T-helper 17 cell (primary cell): ENCODE measurements at places on chromosomes 1 and 21. TPM values are rescaled to one million over a fixed set of nuclear protein-coding genes. Genes with fewer than 3 reads are reported as not detected.

The TAL1 gene
- total RNA-seq, result 44.2 TPM

The ZFP69B gene
- total RNA-seq, result 2.1 TPM

The MYOM3 gene
- total RNA-seq, result not detected

The SETSIP gene
- total RNA-seq, result not detected

The ACTL8 gene
- total RNA-seq, result not detected

GRCh38 chr21:42543106-42543847 is 29.6 kb downstream of the SLC37A1 start:
- H3K27me3 ChIP-seq, result no peaks in the 10 kb centered on the region
- H3K36me3 ChIP-seq, result peaks cover 12% of the 10 kb centered on the region
- H3K27ac ChIP-seq, result no peak overlapping the region

DNA sequence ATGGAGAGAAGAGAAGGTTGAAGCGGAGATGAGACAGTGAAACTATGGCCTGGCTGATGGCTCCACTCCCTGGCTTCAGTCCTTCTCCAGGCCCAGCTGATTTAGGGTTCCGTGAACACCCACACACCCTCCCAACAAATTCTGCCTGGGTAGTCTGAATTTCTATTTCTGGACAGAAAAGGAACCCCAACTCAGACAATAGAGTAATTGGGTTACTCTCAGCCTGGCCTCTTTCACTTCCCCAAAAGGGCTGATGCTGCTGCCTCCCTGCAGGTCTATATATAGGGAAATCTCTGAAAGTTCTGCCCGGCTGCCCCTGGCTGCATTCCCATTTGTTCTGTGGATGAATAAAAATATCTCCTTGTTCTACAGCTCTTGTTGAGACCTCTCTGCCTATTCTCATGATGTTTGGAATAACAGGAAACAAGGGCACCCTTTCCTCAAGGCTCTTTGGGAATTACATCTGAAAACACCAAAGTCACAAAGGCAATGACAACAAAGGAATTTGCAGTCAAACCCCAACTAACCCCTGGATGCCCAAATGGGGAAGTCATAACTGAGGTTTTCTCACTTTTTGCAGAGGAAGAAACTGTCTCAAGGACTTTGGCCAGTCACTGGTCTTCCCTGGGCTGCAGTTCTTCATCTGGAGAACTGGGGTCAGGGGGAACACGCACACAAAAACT is 11.4 kb upstream of the ZSCAN20 start:
- no peak overlapping the region for H3K4me3 ChIP-seq
- H3K4me1 ChIP-seq, result peaks cover 17% of the 10 kb centered on the region
- no peak overlapping the region for H3K27ac ChIP-seq
- no peak for DNase-seq
- peaks cover 6% of the 10 kb centered on the region for H3K36me3 ChIP-seq

DNA sequence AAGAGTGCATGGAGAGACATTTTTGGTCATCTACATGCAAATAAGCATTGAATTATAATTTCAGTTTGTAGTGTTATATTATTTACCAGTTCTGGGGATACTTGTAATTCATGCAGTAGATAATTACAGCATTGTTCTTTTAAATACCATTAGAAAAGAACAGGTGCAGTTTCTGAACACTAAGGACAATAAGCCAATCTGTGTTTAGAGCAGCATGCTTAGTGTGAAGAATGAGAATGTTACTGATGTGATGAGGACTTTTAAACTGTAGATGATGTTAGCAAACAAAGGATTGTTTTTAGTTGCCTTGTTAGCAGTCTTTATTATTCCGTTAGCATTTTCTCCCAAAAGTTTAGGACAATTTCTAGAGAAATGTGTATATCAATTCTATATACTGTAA is 348.3 kb downstream of the BRINP3 start:
- no peaks in the 10 kb centered on the region for H3K36me3 ChIP-seq
- no peak overlapping the region for H3K4me3 ChIP-seq
- H3K4me1 ChIP-seq, result no peaks in the 10 kb centered on the region
- no peaks in the 10 kb centered on the region for H3K27me3 ChIP-seq
- DNase-seq, result no peak

GRCh38 chr1:227886503-227886961 is 61.2 kb downstream of the WNT9A start:
- peak overlapping the region; percentile 49 for H3K4me3 ChIP-seq
- DNase-seq, result no peak
- H3K4me1 ChIP-seq, result peaks cover 33% of the 10 kb centered on the region
- H3K36me3 ChIP-seq, result no peaks in the 10 kb centered on the region
- no peak overlapping the region for H3K27ac ChIP-seq

- H3K36me3 ChIP-seq, result no peaks in the 10 kb centered on the region
- H3K4me3 ChIP-seq, result no peak overlapping the region
- H3K4me1 ChIP-seq, result no peaks in the 10 kb centered on the region
These were observed 106.9 kb downstream of the SEC16B start for GRCh38 chr1:177862916-177863315.
